CD4-positive, alpha-beta memory T cell (primary cell): ENCODE measurements at places on chromosomes 13 and 19.

DNA sequence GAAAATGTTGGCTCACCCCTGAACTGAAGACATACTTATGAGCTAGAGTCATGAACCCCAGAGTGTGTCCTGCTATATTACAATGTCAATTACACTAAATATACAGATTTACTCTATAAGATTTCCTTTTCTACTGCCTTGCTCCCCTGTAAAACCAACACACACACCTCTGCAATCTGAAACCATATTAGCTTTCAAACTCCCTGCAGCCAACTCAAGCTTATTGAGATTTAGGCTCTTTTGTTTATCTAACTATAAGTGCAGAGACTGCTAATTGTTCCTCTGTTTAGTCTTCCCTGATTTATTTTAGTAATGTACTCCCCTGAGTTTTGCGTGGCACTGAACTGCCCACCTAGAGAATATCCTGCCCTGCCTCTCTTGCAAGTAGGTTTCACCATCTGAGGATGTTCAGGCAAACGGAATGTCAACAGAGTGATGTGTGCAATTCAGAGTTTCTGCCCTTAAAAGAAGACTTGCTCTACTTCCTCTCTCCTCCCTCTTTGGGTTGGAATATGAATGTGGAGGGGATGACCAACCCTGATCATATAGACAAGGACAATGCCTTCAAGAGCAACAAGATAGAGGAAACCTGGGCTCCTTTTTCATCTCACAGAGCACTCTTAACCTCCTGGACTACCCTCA lies 22.3 kb downstream of the FAM216B start:
- DNase-seq, result no peak

DNA sequence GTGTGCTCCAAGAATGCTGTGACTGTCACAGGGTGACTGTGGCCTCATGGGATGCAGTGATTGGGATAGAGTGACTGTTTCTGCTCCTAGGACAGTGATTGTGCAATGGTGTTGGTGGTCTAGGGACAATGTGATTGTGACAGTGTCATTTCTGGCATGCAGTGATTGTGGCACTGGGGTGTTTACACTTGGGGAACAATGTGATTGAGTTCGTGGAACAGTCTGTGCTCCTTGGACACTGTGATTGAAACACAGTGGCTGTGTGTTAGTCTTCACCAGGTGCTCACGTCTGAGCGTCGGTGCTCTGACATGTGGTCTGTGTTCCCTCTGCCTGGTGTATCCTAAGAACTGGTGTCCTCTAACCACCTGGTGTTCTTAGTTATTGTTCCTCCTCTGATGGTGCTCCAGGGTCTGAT lies 1.7 kb downstream of the PDE4A start:
- no peak for DNase-seq

DNA sequence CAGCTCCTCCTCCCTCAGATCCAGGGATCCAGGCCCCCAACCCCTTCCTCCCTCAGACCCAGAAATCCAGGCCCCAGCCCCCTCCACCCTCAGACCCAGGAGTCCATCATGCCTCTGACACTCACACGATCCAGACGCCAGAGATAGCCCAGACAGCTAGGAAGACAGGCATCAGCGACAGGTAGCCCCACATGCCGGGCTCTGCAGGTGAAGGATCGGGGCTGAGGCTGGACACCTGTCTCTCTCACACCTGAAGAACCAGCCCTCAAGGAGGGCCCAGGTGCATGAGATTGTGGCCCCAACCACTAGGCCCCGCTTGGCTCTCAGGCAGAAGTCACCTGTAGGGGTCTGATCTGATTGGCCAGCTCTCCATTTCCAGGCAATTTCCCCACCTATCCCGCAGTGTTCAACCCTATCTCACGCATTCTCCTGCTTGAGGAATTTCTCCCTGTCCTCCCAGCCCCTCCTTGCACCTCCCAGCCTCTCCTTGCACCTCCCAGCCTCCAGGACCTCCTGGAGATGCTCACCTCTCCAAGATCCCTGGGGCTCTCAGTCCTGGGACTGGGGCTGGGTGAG lies 4.2 kb downstream of the TMEM150B start:
- DNase-seq, result no peak

DNA sequence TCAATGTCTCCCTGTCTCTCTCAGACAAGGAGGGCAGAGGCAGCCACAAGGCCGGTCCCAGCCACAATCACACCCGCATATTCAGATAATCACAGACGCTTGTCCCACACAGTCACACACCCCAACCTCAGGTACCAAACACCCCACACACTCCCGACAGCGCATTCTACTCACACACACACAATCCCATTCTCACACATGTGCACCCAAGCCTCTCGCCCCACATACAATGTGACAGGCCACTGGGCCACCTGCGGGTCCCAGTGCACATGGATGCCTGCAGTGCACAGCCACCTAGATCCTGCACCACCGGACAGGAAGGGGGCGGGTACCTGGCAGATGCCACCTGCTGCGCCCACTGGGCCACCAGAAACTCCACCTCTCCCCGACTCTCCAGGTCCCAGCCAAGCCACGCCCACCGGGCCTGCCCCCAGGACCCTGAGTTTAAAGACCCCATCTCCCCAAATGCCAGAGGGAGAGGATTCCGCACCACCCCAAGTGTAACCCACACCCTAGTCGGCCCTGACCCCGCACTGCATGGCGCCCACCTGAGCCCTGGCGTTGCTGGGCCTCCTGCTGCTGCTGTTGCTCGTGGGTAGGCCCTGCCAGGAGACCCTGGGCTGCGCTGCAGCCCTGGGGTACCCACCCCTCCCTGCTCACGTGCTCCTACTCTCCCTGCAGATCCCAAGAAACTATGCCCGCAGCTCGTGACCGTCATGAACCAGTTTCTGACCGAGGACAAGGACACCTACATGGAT lies 10.6 kb downstream of the SCGB2B2 start:
- no peak for DNase-seq

- no peak for DNase-seq
These were observed 766 bp downstream of the LRRC25 start for GRCh38 chr19:18396471-18397241.

DNA sequence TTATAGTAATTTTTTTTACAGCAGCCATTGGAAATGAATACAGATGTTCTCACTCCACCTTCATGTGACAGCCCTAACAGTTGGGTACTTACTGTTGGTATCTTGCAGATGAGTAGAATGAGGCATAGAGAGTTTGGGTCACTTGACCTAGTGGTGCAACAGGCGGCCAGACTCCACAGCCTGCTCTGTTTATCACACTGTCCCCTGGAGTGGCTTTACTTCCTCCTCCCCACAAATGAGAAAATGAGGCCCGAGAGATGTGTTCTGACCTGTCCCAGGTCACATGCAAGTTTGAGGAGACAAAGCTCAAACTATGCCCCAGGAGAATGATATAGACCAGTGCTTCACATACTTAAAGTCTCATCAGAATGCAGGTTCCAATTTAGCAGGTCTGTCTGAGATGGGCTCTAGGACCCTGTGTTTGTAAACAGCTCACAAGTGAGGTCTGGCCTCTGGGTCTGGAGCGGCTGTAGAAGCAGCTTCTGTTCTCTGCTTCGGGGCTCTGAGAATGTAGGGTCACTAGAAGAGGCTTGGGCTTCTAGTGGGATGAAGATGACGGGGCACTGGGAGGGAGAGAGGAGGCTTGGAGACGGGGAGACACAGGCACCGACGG lies 37.4 kb upstream of the RCBTB2 start:
- no peak for DNase-seq

- DNase-seq, result no peak
These were observed 18.8 kb upstream of the RANBP3 start for GRCh38 chr19:5996623-5997320.

GRCh38 chr13:83940742-83941141 lies 58.5 kb upstream of the SLITRK1 start:
- no peak for DNase-seq

DNA sequence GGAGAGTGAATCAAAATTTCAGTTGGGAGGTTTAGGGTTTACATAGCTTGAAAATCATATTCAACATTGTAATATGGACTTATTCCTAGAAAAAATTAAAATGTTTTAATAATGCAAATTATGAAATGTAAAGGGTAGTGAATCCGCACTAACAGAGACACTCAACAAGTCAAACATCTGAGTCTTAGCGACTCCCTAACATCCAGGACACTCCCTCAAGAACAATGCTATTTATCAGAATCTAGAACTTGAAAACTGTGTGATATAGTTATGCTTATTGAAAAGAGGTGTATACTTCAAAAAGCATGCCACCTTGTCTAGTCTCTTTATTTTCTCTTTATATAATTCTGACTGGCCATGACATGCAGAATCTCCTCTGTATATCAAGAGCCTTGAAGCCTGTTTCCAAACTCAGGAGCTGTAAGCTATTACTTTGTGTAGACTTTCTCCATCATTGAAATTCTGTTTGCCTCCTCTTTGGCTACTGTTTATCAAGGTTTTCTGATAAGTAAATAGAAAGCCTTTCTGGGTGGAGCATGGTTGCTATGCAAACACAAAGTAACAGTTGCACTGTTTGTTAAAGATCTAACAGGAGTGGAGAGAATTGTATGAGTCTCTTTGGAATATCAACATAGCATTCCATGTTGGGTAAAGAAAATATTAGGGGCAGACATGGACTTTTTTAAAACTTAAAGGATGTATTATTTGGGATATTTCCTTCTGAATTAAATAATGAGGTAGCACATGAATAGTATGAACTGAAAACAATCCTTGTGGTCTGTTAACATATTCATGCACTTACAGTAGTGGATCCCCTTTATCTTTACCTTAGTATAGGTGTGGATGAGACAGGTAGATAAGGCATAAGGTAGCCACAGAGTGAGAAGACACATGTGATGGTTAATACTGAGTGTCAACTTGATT lies 56.4 kb upstream of the MBNL2 start:
- DNase-seq, result no peak

DNA sequence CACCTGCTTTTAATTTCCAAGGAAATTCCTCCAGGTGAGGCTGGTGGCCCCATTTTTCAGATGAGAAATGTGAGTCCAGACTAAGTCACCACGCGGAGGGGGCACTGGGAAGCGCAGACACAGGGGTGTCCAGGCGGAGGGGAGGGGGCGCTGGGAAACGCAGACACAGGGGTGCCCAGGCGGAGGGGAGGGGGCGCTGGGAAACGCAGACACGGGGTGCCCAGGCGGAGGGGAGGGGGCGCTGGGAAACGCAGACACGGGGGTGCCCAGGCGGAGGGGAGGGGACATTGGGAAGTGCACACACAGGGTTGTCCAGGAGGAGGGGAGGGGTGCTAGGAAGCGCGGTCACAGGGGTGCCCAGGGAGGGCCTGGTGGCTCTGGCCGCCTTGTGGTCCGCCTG lies 3.5 kb downstream of the GRK1 start:
- no peak for DNase-seq

DNA sequence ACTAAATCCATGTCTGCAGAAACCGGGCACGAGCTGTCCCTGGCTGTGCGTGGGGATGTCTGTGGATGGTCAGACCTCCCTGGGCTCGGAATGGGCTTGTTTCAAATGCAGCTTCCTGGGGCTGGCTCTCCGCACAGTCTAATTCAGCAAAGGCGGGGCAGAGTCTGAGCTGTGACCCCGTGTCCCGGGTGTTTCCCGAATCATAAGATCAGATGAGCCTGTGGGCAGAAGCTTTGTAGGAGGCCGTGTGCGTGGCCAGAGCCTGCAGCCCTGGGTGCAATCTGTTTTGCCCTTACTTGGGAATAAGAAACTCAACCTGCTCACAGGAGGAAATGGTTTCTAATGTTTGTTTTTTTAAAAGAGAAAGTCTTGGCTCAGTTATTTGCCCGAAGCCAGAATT lies 13.9 kb upstream of the GNA11 start:
- DNase-seq, result no peak

DNA sequence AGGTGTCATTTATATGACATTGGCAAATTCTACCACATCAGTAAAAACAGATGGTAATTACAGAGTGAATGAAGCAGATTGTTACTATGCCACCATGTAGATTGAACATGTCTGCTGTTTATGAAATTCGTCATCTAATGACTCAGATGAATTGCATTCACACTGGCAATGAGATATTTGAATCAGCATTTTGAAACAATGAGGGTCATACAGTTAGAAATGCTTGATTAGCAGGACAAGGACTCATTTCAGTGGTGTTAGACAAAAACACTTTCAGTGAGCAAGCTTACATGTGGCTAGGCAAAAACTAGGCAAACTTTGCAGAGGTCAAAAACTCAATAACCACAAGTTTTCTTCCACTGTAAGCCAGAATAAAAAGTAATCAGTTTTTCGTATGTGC lies 1165.0 kb downstream of the SLITRK1 start:
- DNase-seq, result no peak

- DNase-seq, result no peak
These were observed 11.4 kb downstream of the PCCA start for GRCh38 chr13:100100115-100100879.

- no peak for DNase-seq
These were observed 170.0 kb downstream of the NUFIP1 start for GRCh38 chr13:44819245-44819644.

DNA sequence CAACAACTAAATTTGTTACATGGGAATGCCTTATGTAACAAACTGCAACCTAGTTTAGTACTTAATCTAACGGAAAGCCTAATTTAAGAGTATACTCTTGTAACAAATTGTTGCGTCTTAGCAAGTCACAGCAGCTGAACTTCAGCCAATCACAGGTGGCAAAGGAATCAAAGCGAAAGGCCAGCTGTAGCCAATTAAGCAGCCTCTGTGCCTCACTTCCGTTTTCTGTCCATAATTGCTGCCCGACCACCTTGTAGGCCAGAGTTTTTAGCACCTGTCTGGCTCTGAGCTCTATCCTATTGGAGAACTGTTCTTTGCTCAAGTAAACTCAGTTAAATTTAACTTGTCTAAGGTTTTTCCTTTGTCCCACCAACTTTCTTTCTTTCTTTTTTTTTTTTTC lies 18.1 kb upstream of the HSPH1 start:
- DNase-seq, result no peak

- no peak for DNase-seq
These were observed 60.0 kb upstream of the WDFY2 start for GRCh38 chr13:51524312-51524711.

DNA sequence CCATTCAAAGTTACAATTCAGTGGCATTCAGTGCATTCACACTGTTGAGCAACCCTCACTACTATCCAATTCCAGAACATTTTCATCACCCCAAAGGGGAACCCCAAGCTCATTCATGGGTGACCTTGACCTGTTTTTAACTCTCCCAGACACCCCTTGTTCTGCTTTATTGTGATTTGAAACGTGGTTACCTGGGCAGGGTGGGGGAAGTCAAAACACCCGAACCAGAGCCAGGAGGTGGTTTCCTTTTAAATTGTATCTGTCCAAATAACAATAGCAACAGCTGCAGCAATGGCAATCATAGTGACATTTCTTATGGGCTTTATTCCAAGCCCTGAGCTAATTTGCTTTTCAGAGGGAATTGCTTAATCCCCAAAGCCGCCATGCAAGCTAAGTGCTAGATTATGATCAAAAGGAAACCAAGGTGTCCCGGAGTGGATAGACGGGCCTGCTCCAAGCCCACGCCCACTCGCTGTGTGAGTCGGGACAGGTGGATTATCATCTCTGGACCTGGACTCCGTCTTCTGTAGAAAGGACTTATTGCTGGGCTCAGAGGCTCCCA lies 6.1 kb downstream of the PTGIR start:
- DNase-seq, result peak; percentile 53
